ENCODE measurements at places on chromosomes 11 and 22. TPM values are rescaled to one million over a fixed set of nuclear protein-coding genes. Genes with fewer than 3 reads are reported as not detected.

- peak; percentile 99 for DNase-seq
Measured at GRCh38 chr22:31646186-31647019, 15.6 kb downstream of the PISD start.

ALX4 gene
- not detected for total RNA-seq

DNA sequence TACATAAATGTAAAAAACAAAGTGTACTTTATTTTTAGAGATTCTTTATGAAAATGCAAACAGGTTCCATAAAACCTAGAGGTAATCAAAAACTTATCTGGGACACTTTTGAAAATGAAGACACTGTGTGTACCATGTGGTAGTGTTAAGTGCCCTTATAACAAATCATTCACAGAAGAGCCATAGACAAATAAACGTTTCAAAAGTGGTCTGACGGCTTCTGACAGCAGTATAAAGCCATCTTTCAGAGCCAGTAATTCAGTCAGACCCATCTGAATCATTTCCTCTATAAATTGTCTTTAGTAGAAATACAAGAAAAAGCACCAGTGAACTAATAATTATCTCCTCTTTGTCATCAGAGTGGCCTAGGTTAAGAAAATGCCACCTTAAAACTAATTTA, 100.0 kb downstream of the PAX6 start:
- DNase-seq, result no peak

GLYATL2 gene
- total RNA-seq, result 0.51 TPM

GRCh38 chr22:31346733-31347250, 646 bp upstream of the PATZ1 start:
- DNase-seq, result no peak

CNIH2 gene
- total RNA-seq, result 0.58 TPM

DNA sequence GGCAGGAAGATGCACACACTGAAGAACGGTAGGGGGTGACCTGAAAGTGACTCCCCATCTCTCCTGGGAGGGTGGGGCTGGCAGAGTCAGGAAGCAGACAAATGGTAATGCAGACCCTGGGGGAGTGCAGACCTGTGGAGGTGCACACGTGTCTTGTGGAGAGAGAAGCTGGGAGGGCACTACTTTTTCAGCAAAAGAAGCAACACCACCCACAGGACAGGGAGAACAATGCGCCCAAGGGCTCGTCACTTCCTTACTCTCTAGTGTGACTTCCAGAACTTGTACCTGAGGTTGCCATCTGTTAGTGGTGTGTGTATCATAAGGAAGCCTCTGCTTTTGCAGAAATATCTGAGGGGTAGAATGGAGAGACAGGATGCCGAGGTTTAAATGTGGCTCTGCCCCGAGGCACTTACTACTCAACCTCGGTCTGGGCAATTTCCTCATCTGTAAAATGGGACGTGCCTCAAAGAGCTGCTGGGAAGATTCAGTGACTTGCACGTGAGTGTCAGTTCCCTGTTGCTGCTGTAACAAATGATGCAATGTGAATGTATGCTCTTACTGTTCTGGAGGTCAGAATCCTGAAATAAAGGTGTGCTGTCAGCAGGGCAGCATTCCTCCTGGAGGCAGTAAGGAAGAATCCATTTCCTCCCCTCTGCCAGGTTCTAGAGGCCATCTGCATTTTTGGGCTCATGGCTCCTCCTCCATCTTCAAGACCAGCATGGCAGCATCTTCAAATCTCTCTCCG, 323.4 kb downstream of the SHANK2 start:
- no peak for DNase-seq

JHY gene
- total RNA-seq, result 1.7 TPM

GLB1L2 gene
- 14.7 TPM for total RNA-seq

DEUP1 gene
- 0.69 TPM for total RNA-seq

- no peak for DNase-seq
Measured at GRCh38 chr11:73152086-73152853, 10.2 kb upstream of the FCHSD2 start.

DNA sequence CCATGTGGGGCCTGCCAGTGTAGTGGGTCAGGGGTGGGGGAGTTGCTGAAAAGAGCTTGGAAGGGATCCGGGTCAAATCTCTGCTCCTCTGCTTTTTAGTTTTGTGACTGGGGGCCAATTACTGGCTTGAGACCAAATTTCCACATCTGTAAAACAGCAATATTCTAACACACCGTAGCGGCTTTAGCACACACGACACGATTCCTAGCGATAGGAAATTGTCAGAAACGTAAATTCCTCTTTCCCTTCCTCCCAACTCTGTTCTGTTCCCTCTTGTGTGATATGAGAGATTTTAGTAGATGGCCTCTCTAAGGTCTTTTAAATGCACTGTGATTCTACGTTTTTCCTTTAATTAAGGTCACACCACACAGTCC, 71.9 kb downstream of the MICAL2 start:
- DNase-seq, result no peak

DNA sequence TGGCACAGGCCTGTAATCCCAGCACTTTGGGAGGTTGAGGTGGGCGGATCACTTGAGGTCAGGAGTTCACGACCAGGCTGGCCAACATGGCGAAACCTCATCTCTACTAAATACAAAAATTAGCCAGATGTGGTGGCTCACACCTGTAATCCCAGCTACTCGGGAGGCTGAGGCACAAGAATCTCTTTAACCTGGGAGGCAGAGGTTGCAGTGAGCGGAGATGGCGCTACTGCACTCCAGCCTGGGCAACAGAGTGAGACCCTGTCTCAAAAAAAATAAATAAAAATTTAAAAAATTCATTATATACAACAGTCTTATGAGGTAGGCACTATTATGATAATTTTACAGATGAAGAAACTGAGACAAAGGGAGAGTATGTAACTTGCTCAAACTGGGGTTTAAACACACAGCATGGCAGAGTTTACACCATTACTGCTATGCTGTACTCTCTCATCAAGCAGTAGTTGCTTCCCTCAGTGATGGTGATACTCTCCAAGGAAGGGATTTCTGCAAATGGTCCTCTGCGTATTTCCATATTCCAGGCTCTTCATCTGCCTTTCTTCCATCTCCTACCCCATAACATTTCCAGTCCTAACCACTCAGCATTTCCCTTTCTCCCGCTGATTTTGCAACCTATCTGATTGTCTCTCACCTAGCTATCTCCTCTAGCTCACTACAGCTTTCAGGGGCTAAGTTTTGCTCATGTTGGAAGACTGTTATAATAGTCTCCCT, 95.3 kb downstream of the CCDC83 start:
- no peak for DNase-seq

DNA sequence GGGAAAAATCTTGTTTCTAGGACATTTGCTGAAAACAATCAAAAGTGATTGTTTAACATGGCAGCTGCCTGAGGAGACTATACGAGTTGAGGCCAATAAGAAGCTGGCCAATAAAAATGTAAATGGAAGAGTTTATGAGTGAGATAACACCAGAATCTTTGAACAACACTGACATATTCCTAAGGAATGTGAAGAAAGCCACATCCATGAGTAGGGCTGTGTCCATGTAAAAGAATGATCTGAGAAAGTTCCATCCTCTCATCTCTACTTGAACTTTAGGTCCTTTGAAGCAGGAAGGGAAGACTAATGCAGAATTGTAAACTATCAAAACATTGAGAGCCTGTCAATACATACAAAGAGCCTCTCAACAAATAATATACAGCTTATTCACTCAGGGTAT, 6.9 kb upstream of the CHORDC1 start:
- DNase-seq, result no peak

SLC17A6 gene
- total RNA-seq, result not detected

GRCh38 chr11:27363576-27364117, 632 bp upstream of the CCDC34 start:
- DNase-seq, result no peak

DNA sequence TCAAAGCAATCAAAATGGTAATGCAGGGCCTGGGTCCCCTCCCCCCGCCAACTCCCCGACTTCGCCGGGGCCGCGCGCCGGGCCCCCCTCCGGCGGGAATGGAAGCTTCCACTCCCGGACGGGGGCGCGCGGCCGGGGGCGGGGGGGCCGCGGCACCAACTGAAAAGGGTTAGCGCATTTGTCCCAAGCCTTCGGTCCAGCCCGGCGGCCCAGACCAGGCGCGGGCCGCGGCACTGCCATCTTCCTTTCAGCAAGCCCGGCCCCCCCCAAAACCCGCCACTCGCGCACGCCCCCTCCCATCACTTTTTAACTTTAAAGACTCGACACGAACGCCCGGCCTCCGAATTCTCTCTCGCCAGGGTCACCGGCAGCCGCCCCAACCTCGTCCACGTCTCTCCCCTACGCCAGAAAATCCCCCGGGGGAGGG, 2.8 kb downstream of the PHF21B start:
- no peak for DNase-seq
